Activated CD4-positive, alpha-beta T cell treated with anti-CD3 and anti-CD28 coated beads, Interleukin-2, Interleukin-6, amounts not matched to agents 100 ng/mL and 50 ng/mL, durations not matched to agents 16 hours and 8 hours (primary cell): ENCODE measurements at places on chromosomes 1 and 21.

- no peak for DNase-seq
These were observed 74.6 kb downstream of the OBSCN start for GRCh38 chr1:228282329-228283042.

DNA sequence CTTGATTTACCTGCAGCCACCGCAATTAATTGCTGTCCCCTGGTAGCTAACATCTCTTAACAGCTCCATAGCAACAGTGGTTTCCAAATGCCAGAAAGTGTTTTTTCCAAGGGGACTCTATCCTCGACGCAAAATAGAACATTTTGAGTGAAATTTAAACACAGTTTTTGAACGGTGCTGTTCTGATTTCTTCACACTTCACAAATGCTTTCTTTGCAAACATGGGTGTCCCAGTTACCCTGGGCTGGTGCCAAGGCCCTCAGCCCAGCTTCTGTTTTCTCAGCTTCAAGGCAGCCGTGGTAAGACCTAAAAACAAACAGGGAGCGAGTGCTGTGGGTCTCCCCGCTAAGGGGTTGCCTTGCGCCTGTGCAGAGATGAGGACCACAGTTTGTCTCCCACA is 147.3 kb upstream of the VAMP3 start:
- DNase-seq, result no peak

DNA sequence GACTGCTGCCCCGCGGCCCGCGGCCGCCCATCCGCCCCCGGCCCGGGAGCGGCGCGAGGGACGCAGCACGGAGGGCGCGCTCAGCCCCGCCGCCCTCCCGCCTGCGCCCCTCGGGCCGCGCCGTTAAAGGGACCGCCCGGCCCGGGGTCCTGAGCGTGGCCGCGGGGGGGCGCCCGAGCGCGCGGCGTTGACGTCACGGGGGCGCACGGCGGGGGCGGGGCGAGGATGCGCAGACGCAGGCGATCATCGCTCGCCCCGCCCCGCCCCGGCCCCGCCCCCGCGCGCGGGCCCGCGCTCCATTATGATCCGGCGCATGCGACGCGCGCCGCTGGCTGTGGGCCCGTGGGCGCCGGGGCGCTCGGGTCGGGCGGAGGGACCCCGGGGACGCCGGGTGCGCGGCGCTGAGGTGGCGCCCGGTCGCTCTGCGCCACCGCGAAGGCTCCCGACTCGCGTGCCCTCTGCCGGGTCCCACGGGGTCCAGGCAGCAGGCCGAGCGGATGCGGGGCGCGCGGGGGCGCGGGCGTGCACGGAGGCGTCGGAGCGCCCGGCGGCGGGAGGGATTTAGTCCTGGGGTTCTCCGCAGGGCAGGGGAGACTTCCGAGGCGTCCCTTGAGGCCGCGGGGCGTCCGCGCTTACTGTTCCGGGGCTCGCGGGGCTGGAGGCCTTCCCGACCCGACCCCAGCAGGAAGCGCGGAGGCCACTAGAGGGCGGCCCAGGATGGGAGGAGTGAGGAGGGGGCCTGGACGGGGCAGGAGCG is at the start of gene DVL1:
TSS of gene DVL1 (minus strand) at position 163 of the 757 bp plus-strand sequence. CDS start 353 bp downstream, outside the sequence.
- peak; percentile 76 for DNase-seq

- no peak for DNase-seq
These were observed 93.6 kb upstream of the GREM2 start for GRCh38 chr1:240705579-240705978.

DNA sequence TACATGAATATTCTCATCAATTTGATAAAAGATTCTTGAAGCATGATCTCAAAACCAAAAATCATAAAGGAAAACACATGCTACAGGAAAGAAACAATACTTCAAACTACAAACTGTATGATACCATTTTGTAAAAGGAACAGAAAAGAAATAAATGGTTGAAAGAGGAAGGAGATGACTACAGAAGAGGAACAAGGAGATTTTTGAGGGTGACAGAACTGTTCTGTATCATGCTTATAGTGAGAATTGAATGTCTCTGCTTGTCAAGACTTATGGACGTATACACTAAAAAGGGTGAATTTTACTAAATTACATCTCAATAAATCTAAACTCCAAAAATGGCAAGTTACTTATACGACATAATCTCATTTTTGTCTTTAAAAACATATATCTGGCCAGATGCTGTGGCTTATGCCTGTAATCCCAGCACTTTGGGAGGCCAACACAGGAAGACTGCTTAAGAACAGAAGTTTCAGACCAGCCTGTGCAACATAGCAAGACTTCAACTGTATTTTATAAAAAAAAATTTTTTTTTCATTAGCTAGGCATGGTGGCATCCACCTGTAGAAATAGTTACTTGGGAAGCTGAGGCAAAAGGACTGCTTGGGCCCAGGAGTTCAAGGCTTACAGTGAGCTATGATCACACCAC is 125.4 kb downstream of the EIF4G3 start:
- no peak for DNase-seq

DNA sequence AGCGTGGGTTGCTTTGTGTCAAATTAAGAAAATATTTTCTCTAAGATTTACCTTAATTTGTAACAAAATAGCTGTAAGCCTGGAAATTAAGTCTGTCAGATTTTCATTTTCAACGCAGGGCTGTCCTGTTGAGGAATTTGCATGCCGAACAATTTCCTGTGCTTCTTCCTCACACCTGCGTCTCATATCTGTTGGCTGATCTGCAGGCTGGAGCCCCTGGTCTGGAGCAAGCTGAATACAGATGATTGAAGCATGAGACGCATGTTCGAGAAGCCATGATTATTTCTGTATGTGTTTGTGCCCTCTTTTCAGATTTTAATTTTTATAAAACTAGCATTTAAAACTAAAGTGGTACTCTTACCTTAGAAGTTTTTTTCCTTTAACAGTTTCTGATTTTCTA is 9.8 kb downstream of the MIXL1 start:
- DNase-seq, result no peak

- no peak for DNase-seq
These were observed 40.0 kb upstream of the HMGB4 start for GRCh38 chr1:33823830-33824229.

- DNase-seq, result no peak
These were observed 22.8 kb upstream of the TIAM1 start for GRCh38 chr21:31366825-31367224.

DNA sequence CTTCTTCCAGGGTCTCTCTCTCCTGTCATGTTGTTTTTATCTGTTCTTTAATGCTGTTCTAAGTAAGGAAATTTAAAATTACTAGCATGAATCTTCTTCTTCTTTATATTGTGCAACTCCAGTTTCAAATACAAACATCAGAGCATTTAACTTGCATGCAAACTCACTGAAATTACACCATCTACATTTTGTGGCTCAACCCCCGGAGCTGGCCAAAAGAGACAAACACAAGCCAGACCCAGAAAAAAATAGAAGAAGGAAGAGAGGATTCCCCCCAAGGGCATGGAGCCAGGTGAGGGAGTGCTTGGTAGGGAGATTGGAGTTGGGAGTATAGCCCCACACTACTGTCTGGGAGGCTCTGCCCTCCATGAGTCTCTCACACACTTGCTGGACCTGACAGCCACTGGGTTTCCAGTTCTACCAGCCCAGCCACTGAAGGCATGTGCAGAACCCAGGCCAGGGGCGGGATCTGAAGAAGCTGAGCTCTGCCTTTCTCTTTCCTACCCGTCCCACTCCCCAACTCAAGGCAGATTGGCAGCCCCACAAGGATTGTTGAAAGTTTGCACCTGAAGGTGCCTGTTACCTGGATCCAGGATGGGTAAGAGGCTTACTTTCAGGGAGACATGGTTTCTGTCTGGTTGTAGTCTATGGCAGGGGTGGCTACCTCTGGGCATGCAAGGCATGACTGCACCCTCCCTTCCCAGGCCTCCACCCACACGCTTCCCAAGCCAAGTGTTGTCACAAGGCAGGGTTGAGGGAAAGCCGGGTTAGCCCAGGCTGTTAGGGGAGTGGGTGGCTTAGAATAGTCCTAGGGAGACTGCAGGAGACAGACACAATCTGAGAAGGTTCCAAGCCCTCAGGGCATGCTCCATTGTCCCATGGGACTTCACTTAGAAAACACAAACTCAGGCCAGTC is 297.2 kb downstream of the TGFB2 start:
- DNase-seq, result no peak

DNA sequence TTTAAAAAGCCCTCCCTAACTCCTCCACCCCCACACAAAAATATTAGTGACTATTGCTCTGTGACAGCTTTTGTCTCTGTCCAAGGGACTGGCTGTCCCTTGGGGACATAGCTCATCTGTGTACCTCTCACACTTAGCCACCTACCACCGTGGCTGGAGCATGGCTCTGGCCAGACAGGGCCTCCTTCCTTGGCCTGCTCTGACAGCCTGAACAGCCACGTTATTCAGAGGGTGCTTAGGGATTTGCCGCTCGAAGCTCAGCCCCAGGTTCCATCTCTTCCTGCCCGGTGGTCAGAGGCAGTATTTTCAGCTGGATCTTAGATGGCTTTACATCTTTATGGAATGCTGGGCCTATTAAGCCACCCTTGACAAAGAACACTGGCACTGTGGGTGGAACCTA is 6.1 kb upstream of the CELSR2 start:
- no peak for DNase-seq

- DNase-seq, result no peak
These were observed 66.8 kb upstream of the ACTL8 start for GRCh38 chr1:17688217-17688810.

GRCh38 chr1:181506563-181507353 is 23.4 kb downstream of the CACNA1E start:
- no peak for DNase-seq

DNA sequence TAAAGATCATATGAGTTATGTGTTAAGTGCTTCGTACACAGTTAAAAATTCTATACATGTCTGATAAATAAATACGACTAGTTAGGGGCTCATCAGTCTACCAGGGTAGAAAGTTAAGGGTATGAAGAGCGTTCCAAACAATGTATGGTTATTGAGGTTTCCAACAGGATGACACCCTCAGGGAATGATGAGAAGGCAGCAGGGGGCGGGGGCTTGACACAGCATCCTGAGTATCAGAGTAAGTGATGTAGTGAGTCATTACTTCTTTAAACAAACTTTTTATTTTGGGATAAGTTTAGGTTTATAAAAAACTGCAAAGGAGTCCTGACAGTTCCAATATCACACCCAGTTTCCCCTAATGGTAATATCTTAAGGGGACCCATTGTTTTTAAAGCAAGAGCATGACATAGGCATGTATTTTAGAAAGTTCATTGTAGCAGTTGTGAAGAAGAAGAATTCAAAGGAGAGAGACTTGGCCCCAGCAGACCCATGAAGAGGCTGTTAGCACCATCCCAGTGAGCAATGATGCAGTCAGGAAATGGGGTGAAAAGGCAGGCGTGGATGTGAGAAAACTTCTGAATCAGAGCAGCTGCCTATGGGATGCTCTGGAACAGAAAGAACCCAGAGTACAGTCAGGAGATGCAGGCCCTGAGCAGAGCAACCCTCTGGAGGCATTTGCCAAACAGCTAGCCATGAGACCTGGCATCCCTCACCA is 15.0 kb upstream of the PSMB2 start:
- DNase-seq, result no peak

GRCh38 chr1:226937940-226938725 is 2.0 kb upstream of the COQ8A start:
- no peak for DNase-seq

GRCh38 chr1:57623791-57624538 is 200.1 kb upstream of the DAB1 start:
- DNase-seq, result no peak
